Astrocyte (in vitro differentiated cells and primary cell): ENCODE measurements at places on chromosomes 3 and 15. TPM values are rescaled to one million over a fixed set of nuclear protein-coding genes. Genes with fewer than 3 reads are reported as not detected.

The GPR27 gene
- 2.0 and 2.9 TPM in 2 replicates for total RNA-seq

The CFAP44 gene
- 6.4 and 9.0 TPM in 2 replicates for total RNA-seq

- no peak for DNase-seq
These were observed 50.2 kb upstream of the C15orf39 start for GRCh38 chr15:75151214-75152128.

DNA sequence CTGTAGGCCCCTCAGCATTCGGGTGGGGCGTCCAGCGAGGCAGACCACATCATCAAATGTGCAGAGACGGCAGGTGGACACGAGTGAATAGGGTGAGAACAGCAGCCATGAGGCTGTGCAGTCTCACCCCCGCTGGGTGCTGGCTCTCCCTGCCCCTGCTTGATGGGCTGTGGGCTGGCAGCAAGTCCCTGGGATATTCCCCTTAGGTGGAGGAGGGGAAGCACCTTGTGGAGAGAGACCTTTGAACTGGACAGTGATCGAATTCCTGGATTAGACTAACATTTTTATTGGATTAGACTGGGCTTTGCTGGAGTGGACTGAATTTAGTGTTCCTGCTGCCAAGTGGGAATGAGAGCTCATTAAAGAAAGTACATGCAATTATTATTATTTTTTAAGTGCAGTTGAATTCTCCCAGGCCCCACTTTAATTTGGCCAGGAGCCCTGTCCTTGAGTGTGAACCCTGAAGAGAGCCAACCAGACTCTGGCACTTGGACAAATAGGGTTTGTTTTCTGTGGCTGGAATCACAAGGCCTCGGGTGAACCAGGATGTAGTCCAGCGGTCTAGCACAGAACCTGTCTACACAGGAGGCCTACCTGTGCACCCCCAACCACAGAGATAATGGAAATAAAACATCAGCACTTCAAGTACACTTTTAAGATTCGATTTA lies 193.1 kb downstream of the ABHD5 start:
- no peak for DNase-seq

DNA sequence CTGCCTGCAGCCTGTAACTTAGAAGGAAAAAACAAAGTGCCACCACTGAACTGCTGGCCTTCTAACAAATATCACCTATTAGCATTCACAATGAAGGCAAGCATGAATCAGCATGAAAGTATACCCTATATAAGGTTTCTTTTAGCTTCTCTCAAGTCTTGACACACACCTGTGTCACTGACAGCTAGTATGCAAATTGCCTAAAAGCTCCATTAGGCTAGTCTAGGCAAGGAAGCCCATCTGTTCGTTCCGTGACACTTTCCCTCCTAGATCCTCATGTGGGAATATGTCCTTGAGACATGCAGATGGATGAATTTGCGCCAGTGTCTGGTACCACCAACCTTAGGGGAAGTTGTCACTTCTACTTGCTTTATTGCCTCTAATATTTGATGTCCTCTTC lies 129.3 kb downstream of the RBMS3 start:
- DNase-seq = no peak
